ENCODE measurements at places on chromosomes 2 and 18.
A peak's percentile ranks its signal among the peaks of the same experiment; 100 is the strongest.

DNA sequence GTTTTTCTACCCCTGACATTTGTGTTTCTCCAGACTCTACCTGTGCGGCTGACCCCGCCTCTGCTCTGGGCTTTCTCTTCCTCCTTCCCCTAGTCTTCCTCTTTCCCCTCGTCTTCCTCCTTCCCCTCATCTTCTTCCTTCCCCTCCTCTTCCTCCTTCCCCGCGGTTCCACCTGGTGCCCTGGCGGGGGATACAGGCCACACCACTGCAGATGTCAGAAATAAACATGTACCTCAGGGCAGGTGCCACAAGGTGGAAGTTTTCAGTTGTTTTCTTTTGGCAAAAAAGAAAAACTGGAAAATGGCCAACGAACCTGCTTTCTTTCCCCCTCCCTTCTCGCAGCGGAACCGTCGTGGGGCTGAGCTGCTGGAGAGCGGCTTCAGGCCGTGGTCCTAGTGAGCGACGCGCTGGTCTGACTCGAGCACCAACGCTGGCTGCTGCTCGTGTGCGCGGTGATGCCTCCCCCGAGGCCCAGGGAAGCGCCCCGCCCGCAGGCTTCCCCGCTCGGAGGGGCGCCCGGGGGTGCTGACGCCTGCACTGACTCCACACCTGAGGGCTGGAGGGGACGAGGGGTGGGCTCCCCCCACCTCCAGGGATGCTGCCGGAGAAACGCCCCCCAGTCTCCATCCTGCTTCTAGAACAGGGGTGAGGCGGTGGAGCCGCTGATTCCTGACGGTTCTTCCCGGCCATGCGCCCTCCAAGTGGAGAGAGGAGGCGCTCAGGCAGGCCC is 83.7 kb upstream of the ZNF516 start:
- no peak for DNase-seq

DNA sequence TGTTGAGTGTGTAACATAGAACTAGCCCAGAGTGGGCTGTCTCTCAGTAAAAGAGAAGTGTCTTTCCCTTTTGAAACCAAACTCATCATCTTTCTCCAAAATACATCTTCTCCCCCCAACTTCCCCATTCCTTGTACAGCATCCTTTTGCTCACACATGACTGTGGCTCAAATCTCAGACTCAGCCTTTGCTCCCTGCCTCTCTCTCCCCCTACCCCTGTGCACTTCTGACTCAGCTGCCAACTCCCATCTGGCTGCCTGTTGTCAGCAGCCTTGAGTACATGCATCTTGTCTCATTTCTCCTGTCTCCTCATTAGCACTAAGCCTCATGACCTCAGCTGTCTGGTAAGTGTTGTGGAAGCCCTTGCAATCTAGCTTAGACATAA is 18.1 kb upstream of the MGAT4A start:
- DNase-seq, result no peak

DNA sequence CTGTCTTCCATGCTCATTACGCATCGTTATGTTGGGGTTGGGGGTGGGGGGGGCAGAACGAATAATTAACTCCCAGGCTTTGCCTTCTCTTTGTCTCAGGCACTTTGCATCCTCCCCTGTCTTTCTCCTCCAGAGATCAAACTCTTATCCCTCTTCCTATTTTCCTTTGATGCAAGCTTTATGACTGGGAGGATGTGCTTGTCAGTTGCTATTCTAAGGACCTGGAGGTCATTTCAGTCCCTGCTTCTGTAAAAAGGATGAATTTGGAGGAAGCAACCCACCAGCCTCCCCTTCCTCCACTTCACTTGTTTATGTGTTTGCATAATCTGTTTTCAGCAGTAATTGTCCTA is 87.5 kb downstream of the ZCCHC2 start:
- no peak for DNase-seq

DNA sequence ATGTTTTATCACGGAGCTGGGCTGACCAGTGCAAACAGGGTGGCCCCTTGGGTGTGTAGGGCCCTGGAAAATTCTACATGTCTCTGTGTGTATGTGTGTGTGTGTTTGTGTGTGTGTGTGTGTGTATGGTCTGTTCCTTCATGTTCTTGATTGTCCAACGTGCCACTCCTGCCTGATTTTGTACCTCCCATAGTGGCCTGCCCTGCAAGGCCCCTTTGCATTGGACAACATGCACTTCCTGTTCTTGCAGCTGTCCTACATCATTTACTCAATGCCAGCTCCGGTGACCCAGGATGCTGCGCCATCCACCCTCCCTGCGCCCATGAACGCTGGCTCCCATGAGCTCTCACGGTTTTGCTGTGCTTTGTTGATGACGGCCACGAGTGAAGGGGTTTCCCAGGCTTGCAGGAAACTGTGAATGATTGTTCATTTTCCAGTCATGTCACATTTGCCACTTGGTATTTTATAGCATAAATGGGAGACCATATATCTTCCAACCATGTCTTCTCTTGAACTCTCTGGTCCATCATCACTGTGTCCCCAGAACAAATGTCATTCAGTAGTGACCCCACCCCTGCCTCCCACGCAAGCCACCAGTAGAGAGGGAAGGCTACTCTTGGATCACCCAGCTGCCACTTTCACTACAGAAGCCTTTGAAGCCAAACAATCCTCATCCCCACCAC is 69.7 kb upstream of the NCK2 start:
- DNase-seq, result no peak

DNA sequence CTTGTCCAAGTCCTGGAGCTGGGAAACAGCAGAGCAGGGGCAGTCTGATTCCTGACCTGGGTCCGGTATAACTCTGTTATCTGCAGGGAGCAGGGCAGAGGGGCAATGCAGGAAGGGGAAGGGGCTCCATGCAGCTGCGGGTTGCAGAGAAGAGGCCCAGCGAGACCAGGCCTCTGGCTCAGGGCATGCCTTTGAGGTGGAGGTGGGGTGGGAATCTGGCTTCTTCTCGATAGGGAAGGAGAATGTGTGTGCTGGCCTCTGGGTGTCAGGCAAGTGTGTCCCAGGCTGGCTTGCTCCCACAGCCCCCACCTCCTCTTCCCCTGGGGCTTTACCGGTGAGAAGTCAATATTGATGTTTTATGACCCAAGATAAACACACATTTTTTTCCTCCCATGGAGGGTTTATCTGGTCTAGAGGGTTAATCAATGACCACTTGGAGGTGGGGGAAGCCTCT is 187.1 kb upstream of the HAAO start:
- no peak for DNase-seq

DNA sequence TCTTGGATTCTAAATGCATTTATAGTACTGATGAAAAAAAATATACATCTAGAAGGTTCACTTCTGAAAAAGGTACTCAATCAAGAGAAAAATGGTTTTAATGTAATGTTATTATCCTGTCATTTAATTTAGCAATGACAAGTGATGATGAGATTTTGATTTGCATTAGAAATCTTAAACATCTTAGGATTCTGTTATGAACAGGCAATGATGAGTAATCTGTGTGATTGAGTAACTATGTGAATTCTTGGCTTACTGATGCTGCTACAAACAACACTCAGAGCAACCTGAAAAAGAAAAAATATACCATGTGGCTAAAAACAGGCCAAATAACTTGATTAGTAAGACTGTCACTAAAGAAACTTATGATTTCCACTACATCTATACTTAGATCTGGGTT is 30.1 kb downstream of the RBKS start:
- no peak for DNase-seq

DNA sequence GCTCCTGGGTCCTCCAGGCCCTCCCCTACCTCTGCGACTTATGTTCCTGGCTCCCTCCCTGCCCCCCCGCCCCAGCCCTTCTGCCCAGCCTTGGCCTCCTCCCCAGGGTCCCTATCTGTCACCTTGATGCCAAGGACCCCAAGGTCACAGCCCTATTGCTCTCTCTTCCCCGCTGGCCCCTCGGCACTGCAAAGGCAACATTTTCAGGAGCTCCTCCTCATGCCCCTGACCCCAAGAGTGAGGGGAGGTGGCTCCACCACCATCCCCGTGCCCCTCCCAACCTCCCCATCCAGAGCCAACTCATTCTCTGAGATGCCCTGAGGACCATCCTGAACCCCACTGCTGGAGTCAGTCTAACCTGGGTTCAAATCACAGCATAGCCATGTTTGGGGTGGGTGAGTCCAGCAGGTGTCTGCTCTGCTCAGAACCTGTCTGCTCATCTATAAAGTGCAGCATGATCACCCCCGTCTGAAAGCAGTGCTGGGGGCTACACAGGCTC is 11.7 kb downstream of the LIMS2 start:
- DNase-seq, result no peak

DNA sequence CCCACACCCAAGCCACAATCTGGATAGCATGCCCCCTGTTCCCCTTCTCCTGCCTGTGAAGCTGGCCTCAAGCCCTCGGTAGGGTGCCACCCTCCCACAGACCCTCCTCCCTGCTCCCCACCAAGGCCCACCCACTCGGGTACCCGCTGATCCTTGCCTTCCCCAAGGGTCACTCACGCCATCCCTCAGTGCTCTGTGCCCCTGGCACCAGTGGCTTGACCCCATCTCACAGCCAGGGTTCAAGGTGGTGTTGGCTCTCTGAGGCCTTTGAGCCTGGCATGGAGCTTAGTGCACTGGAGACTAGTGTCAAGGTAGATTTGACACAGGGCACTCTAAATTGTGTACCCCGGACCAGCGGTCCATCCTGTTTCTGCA is 11.9 kb downstream of the ADRA2B start:
- no peak for DNase-seq

DNA sequence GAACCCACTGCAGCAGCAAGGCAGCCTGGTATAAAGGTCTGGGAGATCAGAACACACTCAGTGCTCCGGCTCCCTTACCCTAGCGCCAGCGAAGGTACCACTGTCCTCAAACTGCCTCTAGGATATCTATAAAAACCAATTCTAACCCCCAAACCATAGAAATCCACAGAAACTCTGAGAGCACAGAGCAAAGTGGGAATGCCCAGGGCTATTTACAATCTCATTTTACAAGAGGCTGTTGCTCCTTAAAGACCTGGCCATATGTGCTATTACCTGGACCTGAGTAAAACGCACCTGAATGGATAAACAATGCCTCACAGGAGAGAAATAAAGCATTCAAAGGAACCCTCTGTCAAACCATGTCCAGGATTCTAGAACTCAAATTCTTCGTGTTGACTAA is 4.3 kb downstream of the STK39 start:
- peak; percentile 21 for DNase-seq

DNA sequence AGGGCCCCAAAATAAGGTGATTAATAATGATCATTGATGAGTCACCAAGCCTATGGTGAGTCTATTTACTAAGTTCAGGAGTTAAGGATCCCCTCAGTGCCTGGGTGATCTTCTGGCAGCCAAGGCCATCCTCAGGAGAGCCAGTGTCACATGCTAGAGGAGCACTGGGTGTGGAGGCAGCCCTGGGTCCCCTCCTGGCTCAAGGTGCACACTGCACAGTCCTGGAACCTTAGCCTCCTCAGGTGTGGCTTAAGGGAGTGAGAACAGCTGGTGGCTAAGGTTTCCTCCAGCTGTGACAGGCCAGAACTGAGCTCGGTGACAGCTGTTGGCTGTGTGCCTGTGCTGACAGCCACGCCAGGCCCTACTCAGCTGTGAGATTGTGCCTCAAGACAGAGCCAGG is 52.1 kb upstream of the ACAA2 start:
- DNase-seq, result no peak

GRCh38 chr18:66495844-66496243 is 108.0 kb downstream of the CDH19 start:
- peak; percentile 95 for DNase-seq

GRCh38 chr18:66867653-66868052 is 263.8 kb upstream of the CDH19 start:
- DNase-seq, result no peak

DNA sequence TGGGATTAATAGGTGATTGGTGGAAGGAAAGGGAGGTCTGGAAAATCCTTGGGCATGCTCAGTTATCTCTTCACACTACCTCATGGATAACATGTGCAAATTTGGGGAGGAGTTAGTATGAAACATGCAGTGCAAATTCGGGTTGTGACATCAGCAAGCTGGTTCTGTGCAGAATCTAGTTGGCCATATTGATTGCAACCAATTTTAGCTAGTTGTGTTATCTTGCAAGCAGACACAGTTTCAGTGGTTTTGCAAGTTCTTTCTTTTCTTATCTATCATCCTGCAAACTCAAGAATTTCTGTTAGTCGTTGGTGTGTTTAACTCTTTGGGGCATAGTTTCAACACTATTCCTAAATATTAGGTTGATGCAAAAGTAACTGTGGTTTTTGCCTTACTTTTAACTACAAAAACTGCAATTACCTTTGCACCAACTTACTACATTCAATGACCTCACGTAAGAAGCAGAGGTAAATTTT is 135.4 kb downstream of the PTH2R start:
- no peak for DNase-seq

GRCh38 chr2:58543442-58543841 is 302.3 kb upstream of the FANCL start:
- peak; percentile 87 for DNase-seq

GRCh38 chr2:223855426-223855825 is 18.0 kb upstream of the AP1S3 start:
- no peak for DNase-seq

DNA sequence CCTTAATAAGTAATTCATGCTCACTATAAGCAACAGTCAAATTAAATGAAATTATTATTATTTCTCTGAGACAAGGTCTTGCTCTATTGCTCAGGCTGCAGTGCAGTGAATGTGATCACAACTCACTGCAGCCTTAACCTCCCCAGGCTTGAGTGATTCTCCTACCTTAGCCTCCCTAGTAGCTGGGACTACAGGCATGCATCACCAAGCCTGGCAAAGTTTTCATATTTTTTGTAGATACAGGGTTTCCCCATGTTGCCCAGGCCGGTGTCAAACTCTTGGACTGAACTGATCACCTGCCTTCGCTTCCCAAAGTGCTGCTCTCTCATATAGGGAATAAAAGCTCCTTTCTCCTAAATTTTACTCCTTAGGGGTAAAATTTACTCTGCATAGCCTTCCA is 74.9 kb upstream of the GAREM1 start:
- no peak for DNase-seq

DNA sequence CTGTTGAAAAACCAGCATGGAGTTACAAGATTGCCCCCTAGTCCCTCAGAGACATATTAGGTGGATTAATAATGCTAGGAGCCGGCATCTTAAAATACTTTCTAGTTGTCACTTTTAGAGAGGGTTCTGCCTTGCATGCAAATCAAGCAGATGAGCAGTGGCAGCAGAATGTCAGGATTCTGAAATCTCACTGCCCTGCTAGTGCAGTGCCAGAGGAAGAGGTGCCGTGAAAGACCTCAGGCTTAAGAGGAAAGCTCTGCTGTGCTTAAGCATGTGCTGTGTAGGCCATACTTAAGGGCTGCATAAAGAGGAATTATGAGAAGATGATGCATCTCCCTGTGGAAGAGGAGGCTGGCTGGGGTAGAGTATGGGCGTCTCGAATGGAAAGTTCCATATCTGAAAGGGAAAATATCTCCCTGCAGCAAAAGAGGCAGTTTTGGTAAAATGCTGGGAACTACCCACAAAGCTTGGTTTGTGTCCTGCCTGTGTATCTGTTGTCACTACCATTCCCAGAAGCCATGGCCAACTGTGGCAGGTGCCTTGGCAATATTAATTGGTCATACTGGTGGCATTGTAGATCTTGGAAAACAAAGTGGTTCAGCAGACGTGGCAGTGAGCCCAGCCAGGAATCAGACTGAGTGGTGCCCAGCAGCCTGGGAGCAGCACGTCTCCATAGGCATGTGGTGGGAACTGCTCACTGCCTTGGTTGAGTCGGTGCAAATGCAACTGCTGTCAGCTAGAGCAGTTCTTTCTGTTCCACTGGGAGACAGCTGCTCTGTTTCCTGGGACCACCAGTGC is 131.9 kb downstream of the EVA1A start:
- DNase-seq, result no peak

- no peak for DNase-seq
Measured at GRCh38 chr2:197124639-197125390, 185.8 kb downstream of the ANKRD44 start.

Measured in NCI-H146 (cell line).